ENCODE measurements at places on chromosomes 3 and 15.

- no peak for DNase-seq
Observed at GRCh38 chr15:41564286-41564959, 5.4 kb downstream of the TYRO3 start.

DNA sequence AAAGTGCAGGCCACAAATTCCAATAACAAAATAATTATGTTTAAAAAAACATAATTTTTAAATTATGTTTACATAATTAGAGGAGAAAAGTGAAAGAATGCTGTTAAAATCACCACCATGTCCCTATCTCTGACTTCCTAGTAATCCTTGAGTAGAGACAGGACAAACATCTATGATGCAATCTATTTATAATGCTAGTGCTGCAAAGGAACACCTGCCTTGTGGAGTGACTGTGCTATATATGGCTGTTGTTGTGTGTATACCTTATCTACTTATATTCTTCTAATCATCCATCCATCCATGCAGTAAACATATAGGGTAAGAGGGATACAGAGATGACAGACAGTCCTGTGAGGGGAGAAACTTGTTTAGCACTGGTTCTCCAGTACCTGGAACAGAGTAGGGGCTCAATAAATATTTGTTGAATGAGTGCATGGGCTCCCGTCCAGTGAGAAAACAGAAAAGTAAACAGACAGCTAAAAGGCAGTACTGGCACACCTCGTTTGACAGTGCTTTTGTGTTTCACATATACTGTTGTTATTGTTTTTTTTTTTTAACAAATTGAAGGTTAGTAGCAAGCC lies 229.3 kb upstream of the UBE2E1 start:
- no peak for DNase-seq

DNA sequence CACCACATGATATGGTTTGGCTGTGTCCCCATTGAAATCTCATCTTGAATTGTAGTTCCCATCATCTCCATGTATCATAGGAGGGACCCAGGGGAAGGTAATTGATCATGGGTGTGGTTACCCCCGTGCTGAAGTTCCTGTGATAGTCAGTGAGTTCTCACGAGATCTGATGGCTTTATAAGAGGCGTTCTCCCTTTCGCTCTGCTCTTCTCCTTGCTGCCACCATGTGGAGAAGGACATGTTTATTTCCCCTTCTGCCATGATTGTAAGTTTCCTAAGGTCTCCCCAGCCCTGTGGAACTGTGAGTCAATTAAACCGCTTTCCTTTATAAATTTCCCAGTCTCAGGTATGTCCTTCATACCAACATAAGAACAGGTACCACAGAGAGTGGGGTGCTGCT lies 21.9 kb downstream of the OSTN start:
- DNase-seq: no peak

- peak; percentile 32 for DNase-seq
Observed at GRCh38 chr3:101828691-101829436, 20.4 kb upstream of the NFKBIZ start.

- DNase-seq: no peak
Observed at GRCh38 chr3:121871430-121871829, 22.8 kb upstream of the SLC15A2 start.

DNA sequence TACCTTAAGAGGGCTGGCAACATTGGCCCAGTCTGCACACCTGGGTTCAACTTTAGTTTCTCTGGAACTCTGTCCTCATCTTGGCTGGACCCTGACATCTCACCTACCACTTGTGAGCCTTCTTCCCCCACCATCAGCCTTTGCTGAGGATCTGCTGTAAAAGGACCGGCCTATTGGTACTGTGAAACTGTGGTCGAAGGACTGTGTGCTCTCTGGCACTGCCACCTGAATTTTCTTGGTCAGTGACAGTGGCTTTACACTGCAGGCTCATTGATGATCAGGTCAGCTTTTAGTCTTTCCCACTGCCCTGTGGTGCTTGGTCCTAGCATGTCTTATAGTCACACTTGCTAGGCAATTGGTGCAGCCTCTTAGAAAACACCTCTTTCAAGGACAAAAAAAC lies 86.9 kb downstream of the PEX5L start:
- DNase-seq: no peak

- DNase-seq: no peak
Observed at GRCh38 chr3:171213178-171213577, 186.7 kb upstream of the SLC2A2 start.

GRCh38 chr15:36525430-36525829 lies 54.0 kb upstream of the CDIN1 start:
- DNase-seq: no peak
